Activated naive CD8-positive, alpha-beta T cell treated with anti-CD3 and anti-CD28 coated beads for 36 hours (primary cell): ENCODE measurements at places on chromosomes 4 and X. TPM values are rescaled to one million over a fixed set of nuclear protein-coding genes. Genes with fewer than 3 reads are reported as not detected.

DNA sequence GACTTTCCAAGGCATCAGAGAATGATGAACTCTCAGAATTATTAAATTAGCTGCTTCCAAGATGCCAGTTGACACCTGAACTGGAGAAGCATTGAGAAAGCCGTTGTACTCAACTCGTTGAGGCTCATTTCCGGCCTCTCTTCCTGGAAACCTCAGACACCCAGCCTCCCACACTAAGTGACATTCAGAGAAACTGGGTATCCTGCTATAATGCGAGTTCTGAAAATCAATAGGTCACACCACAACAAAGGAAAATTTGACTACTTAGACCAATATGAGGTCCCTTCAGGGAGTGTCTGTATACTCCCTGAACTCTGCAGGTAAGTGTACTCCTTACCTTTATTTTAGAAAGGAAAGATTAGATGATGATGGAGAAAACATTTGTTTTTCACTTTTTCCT lies 51.2 kb downstream of the ENPEP start:
- peak; percentile 31 for DNase-seq
- peaks cover 52% of the 10 kb centered on the region for H3K27me3 ChIP-seq
- peaks cover 14% of the 10 kb centered on the region for H3K4me1 ChIP-seq
- peak overlapping the region; percentile 12 for H3K27ac ChIP-seq
- H3K36me3 ChIP-seq, result no peaks in the 10 kb centered on the region

DNA sequence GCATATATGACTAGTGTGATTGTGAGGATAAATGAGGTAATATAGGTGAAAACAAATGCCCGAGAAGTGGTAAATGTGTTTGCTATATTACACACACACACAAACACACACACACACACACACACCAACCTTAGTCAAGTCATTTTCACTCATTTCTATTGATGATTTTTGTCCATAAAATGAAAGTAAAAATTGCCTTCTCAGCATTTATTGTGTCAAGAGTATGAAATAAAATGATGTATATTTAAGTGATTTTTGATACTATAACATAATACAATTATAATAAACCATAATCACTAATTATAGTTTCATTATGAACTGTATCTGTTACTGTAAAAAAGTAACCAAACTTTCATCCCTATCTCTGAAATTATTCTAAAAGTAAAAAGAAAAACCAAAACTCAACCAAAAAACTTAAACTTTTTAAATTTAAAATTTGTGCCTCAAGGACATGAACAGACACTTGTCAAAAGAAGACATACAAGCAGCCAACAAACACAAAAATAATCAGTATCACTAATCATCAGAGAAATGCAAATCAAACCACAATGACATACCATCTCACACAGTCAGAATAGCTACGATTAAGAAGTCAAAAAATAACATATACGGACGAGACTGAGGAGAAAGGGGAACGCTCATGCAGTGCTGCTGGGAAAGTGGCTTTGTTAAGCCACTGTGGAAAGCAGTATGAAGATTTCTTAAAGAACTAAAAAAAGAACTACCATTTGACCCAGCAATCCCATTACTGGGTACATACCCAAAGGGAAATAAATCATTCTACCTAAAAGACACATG lies 601.0 kb downstream of the TMA16 start:
- DNase-seq, result no peak
- H3K36me3 ChIP-seq, result no peaks in the 10 kb centered on the region
- H3K4me3 ChIP-seq, result no peak overlapping the region
- H3K27me3 ChIP-seq, result no peaks in the 10 kb centered on the region
- no peaks in the 10 kb centered on the region for H3K4me1 ChIP-seq

GRCh38 chr4:127578491-127578890 lies 54.3 kb upstream of the INTU start:
- no peaks in the 10 kb centered on the region for H3K4me1 ChIP-seq
- H3K27me3 ChIP-seq, result no peaks in the 10 kb centered on the region
- DNase-seq, result no peak
- no peaks in the 10 kb centered on the region for H3K36me3 ChIP-seq
- no peak overlapping the region for H3K4me3 ChIP-seq

DNA sequence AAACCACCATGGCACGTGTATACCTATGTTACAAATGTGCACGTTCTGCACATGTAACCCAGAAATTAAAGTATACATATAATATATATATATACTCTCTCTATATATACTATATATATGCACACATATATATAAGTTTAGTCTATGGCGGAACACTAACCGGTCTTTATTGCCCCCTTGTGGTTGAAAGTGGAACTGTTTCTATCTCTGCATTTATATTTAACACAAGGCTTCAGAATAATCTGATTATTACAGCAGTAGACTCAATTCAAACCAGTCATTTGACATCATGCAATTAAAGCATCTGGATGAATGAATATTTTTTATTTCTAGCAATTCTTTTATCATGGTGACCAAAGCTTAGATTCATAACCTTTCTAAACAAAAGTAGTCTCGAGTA lies 14.6 kb downstream of the RAB9B start:
- no peaks in the 10 kb centered on the region for H3K36me3 ChIP-seq
- no peak overlapping the region for H3K4me3 ChIP-seq
- H3K27ac ChIP-seq, result no peak overlapping the region
- no peaks in the 10 kb centered on the region for H3K4me1 ChIP-seq

GRCh38 chr4:113302051-113302450 lies 252.6 kb downstream of the ANK2 start:
- no peaks in the 10 kb centered on the region for H3K36me3 ChIP-seq
- no peak overlapping the region for H3K27ac ChIP-seq
- H3K27me3 ChIP-seq, result no peaks in the 10 kb centered on the region
- peaks cover 3% of the 10 kb centered on the region for H3K4me1 ChIP-seq

DNA sequence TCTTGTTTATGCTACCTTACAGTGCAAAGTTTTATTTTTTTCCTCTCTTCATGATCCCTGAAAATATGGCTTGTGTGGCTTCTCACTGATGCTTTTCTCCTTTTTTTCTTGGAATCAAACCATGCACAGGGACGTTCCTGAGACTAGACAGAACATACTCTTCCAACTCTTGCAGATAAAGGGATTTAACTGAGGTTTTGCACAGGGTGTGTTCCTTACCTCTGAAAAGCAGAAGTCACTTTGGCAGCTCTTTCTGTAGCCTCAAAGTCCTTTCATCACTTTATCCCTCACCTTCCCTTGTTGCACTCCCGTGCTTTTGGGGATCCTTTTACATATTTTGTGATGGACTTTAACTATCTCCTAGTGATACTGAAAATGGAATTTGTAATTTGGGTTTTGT lies 300.1 kb downstream of the SPRY1 start:
- H3K36me3 ChIP-seq, result peaks cover 2% of the 10 kb centered on the region
- no peak overlapping the region for H3K27ac ChIP-seq
- H3K27me3 ChIP-seq, result peaks cover 4% of the 10 kb centered on the region
- no peak for DNase-seq
- H3K4me3 ChIP-seq, result no peak overlapping the region
- no peaks in the 10 kb centered on the region for H3K4me1 ChIP-seq

- H3K27me3 ChIP-seq, result no peaks in the 10 kb centered on the region
- no peak overlapping the region for H3K27ac ChIP-seq
- peaks cover 5% of the 10 kb centered on the region for H3K36me3 ChIP-seq
- H3K4me3 ChIP-seq, result no peak overlapping the region
These were observed 117.4 kb upstream of the NUDT10 start for GRCh38 chrX:51215266-51215665.

DNA sequence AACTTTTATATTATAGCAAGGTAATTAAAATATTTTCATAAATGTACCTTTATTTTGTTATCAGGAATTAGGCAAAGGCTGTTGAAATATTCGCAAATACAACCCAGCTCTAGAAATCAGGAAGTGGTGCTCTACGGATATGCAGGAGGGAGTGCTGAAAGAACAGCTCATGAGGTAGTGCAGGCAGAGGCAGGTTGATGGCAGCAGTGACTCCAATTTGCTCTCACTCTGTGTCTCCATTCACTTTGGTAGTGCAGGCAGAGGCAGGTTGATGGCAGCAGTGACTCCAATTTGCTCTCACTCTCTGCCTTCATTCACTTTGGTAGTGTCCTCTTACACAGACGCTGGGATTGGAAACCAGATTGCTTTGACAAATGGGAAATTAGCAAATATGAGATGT lies 277.9 kb downstream of the TRIML1 start:
- DNase-seq, result no peak
- H3K4me1 ChIP-seq, result no peaks in the 10 kb centered on the region
- H3K4me3 ChIP-seq, result no peak overlapping the region
- no peaks in the 10 kb centered on the region for H3K27me3 ChIP-seq
- H3K27ac ChIP-seq, result no peak overlapping the region
- H3K36me3 ChIP-seq, result no peaks in the 10 kb centered on the region

DNA sequence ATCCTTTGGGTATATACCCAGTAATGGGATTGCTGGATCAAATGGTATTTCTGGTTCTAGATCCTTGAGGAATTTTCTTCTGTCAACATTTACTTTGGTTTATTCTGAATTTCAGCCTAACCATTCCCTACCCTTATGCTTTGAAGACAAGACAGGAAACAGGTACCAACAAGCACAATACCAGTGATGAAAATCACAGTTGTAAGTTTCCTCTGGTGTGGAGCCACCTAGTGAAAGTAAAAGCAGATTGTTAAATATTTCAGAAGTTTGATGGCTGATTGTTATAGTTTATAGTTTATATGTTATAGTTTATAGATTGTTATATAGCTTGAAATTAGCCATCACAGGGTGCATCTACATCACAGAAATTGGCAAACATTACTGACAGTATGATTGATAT lies 104.5 kb upstream of the AGA start:
- no peaks in the 10 kb centered on the region for H3K27me3 ChIP-seq
- H3K36me3 ChIP-seq, result no peaks in the 10 kb centered on the region
- H3K4me1 ChIP-seq, result no peaks in the 10 kb centered on the region
- H3K27ac ChIP-seq, result no peak overlapping the region

DNA sequence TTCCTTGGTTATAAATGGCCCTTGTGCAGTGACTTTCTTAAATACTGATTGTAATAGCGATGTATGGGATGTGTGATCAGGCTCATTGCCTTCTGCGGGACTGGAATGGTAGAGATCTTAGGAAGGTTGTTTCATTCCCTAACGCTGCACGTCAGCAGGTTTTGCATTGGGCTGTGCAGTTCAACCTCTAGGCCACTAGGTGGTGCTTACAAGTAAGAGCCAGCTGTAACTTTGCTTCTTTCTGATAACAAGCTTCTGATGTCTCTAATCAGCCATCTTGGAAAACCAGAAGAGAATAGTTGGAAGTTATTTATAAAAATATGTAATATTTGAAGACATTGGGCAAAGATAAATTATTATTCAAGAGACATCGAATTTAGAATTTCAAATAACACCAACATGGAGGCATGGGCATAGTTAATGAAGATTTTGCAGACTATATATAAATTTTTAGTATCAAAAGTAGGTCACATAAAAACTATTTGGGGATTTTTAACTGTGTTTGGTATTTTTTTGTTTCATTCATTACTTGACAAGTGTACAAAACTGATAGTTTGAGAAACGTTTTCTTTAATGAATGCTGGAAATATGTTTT lies 339.7 kb upstream of the PCDH7 start:
- H3K27me3 ChIP-seq, result no peaks in the 10 kb centered on the region
- no peaks in the 10 kb centered on the region for H3K36me3 ChIP-seq
- no peak overlapping the region for H3K27ac ChIP-seq
- no peak overlapping the region for H3K4me3 ChIP-seq

DNA sequence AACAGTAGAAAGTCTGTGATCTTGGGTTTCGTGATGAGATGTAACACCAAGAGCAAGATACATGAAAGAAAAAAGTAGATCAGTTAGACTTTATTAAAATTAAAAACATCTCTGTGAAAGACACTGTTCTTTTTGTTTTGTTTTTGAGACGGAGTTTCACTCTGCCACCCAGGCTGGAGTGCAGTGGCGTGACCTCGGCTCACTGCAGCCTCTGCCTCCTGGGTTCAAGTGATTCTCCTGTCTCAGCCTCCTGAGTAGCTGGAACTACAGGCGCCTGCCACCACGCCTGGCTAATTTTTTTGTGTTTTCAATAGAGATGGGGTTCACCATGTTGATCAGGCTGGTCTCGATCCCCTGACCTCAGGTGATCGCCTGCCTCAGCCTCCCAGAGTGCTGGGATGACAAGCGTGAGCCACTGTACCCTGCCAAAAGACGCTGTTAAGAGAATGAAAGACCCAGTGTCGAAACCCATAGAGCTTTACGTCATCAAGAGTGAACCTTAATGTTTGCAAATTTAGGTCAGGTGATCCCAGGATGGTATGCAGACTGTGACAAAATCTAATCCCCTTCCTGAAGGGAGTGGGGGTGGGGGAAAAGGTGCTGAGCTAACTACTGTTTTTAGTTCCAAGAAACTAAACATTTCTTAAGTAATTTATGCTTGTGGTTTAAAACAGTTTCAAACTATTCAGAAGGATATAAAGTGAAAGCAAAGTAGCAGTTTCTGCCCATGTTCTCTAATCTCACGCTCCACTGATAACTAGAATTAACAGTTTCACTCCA lies 8.0 kb downstream of the OFD1 start:
- peak overlapping the region; percentile 83 for H3K27ac ChIP-seq
- H3K36me3 ChIP-seq, result peaks cover 6% of the 10 kb centered on the region
- DNase-seq, result peak; percentile 24
- peak overlapping the region; percentile 22 for H3K4me3 ChIP-seq

- H3K27me3 ChIP-seq, result no peaks in the 10 kb centered on the region
- no peak for DNase-seq
- no peak overlapping the region for H3K27ac ChIP-seq
- no peaks in the 10 kb centered on the region for H3K4me1 ChIP-seq
- no peak overlapping the region for H3K4me3 ChIP-seq
These were observed 38.2 kb downstream of the ZBTB49 start for GRCh38 chr4:4328206-4328605.

DNA sequence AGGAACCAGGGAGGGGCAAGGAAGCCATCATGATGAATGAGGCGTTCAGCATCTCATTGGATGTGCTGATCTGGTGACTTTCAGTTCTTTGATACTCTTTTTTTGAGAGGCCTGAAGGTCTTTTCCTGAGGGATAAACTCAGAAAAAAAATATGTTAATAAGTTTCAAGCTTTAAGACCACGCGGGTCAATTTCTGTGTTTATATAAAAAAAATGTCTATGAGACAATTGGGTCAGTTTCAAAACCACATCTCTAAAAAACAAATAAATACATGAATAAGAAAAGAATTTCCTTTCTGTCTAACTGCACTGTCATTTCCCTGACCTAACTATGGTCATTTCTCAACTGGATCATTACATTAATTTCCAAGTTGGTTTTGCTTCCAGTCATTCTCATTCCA lies 62.6 kb downstream of the TRIML1 start:
- no peaks in the 10 kb centered on the region for H3K4me1 ChIP-seq
- no peaks in the 10 kb centered on the region for H3K36me3 ChIP-seq
- no peak for DNase-seq
- H3K27ac ChIP-seq, result no peak overlapping the region
- no peak overlapping the region for H3K4me3 ChIP-seq
- H3K27me3 ChIP-seq, result no peaks in the 10 kb centered on the region

The RPS6KA6 gene
- 0.33 TPM for total RNA-seq

The CCDC120 gene
- total RNA-seq, result 4.3 TPM

The ETDB gene
- total RNA-seq, result not detected

The NLGN3 gene
- 0.41 TPM for total RNA-seq

The COL4A6 gene
- total RNA-seq, result not detected

The OTUD6A gene
- not detected for total RNA-seq
